Fibroblast of upper back skin (primary cell): ENCODE measurements at places on chromosomes 6 and 20.

DNA sequence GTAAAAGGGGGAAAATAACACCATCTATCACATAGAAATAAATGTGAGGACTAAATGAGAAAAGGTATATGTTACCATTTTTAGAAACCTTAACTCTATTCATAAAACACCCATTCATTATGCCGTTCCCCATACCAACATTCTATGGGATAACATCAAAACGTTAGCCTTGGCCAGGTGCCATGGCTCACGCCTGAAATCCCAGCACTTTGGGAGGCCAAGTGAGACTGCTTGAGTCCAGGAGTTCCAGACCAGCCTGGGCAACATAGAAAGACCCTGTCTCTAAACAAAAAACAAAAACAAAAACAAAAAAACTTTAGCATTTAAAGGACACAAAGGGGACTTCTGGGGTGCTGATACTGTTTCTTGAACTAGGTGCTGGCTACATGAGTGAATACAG, 1.3 kb downstream of the PIGU start:
- no peak for DNase-seq

DNA sequence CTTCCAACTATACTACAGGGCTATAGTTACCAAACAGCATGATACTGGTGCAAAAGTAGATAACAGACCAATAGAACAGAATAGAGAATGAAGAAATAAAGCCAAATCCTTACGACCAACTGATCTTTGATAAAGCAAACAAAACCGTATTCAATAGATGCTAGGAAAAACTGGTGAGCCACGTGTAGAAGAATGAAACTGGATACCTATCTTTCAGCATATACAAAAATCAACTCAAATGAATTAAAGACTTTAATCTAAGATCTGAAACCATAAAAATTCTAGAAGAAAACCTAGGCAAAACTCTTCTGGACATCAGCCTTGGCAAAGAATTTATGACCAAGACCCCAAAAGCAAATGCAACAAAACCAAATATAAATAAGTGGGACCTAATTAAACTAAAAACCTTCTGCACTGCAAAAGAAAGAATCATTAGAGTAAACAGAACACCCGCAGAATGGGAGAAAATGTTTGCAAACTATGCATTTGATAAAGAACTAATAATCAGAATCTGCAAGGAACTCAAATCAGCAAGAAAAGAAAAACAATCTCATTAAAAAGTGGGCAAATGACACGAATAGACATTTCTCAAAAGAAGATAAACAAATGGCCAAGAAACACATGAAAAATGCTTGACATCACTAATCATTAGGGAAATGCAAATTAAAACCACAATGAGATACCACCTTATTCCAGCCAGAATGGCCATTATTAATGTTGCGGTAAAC, 109.8 kb downstream of the TAF4 start:
- no peak for DNase-seq

DNA sequence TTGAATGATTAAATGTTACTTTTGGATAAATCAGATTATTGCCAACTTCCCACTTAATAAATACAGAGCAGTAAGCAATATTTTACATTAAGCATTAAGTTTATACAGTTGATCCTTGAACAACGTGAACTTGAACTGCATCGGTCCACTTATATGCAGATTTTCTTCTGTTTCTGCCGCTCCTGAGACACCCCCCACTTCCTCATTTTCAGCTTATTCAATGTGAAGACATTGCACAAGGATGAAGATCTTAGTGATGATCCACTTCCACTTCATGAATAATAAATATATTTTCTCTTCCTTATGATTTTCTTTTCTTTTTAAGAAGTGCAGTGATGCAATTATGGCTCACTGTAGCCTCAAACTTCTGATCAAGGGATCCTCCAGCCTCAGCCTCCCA, 167.2 kb downstream of the LINC00237 start:
- no peak for DNase-seq

DNA sequence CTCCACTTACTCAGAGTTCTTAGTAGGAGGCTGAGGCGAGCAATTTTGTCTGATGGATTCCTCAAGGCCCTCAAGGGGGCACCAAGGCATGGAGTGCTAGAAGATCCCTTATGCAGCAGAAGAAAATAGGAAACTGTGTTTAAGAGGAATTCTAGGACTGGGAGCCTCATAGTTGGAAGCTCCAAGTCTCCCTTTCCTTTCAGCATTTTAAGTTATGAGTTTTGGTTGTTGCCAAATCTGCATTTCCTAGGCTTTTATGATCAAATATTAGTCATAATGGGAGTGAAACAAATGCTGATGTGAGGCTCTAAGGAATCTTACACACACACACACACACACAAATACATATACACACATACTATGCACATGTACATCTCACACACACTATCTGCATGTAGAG, 714.0 kb downstream of the UTRN start:
- DNase-seq = peak; percentile 19

GRCh38 chr20:58069796-58070663, 158.4 kb downstream of the ANKRD60 start:
- no peak for DNase-seq
